Stimulated activated naive CD8-positive, alpha-beta T cell treated with anti-CD3 and anti-CD28 coated beads, Interleukin-15, Interleukin-2, amounts not matched to agents 100 U/mL and 50 U/mL, for 24 hours (primary cell): ENCODE measurements at places on chromosomes 7 and 10.

GRCh38 chr7:31437250-31437865, 76.5 kb upstream of the ITPRID1 start:
- no peak for DNase-seq

- DNase-seq: no peak
Measured at GRCh38 chr7:38615665-38616064, 15.5 kb downstream of the AMPH start.

- DNase-seq: no peak
Measured at GRCh38 chr10:51932530-51932929, 233.1 kb upstream of the CSTF2T start.

- no peak for DNase-seq
Measured at GRCh38 chr10:3195286-3195685, 22.7 kb upstream of the PITRM1 start.
